Brain microvascular endothelial cell (primary cell): ENCODE measurements at places on chromosomes 16 and 17.

DNA sequence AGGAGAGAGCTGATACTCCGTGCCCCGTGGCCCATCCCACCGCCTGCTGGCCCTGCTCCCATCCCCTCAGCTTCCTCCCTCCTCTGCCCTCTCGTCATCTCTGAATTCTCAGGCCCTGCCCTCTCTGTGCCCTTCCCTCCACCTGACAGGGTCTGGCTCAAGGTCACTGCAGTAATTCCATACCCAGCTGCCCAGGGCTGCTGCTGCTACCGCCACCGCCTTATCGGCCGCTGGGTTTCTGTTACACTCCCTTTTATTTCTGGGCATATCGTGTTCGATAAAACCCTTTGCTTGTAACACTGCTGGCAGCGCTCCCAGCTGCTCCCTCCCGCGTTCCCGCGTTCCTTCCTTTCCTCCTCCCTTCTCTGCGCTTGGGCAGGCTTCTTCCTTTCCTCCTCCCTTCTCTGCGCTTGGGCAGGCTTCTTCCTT, 1.2 kb downstream of the EPN3 start:
- peak; percentile 9 for DNase-seq

GRCh38 chr16:17082095-17082882, 388.5 kb downstream of the XYLT1 start:
- no peak for DNase-seq

- DNase-seq: peak; percentile 92
Measured at GRCh38 chr16:57815987-57816745, 13.9 kb upstream of the KIFC3 start.

DNA sequence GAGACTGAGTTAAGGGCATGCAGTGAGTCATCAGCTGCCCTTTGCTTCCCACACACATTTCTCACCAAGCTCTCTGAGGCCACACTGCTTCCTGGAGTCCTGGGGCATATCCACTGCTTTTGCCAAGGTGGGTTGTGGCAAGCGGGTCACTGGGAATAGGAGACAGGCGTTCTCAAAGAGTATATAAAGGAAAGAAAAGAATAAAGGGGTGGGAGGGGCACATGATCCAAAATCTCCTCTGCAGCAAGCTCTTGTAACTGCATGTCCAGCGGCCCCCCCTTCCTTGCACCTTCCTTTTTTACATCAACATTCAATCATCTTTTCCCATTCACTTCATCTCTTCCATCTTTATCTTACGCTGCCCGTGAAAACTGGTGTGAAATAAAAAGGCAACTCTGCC, 259.1 kb upstream of the RPL38 start:
- no peak for DNase-seq

DNA sequence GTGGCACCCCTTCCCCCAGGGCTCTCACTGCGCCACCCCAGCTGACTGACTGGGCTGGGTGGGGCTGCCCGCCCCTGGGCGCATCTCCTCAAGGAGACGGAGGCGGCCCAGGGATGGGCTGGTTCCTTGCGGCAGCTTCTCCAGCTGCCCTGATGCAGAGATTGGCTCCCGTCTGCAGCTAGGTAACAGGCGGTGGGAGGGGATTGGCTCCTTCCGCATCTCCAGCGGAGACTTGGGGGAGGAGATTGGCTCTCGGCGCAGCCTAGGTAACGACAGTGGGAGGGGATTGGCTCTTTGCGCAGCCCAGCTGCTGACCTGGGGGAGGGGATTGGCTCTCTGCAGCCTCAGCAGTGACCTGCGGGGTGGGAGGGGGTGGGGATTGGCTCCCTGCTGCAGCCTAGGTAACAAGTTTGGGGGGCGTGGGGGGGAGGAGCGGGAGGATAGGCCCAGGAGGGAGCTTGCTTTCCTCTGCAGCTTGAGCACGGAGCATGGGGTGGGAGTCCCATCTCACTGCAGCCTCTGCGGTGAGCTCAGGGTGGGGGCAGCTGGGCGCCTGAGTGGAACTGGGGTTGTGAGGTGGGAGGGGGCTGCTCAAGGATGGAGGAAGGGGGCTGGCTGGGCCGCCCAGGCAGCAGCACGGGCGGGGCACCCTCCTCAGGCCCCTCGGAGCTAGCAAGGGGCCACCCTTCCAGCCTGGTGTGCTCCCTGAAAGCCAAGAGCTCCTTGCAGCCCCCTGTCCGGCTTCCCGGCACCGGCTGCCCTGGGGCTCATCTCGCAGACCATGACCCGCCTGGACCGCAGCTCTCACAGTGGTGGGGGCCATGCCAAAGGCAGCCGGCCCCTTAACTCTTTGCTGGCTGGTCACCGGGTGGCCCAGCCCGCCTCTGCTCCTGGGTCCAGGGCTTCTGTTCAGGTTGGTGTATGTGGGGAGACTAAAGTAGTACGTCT, 6.4 kb downstream of the NFE2L1 start:
- no peak for DNase-seq

DNA sequence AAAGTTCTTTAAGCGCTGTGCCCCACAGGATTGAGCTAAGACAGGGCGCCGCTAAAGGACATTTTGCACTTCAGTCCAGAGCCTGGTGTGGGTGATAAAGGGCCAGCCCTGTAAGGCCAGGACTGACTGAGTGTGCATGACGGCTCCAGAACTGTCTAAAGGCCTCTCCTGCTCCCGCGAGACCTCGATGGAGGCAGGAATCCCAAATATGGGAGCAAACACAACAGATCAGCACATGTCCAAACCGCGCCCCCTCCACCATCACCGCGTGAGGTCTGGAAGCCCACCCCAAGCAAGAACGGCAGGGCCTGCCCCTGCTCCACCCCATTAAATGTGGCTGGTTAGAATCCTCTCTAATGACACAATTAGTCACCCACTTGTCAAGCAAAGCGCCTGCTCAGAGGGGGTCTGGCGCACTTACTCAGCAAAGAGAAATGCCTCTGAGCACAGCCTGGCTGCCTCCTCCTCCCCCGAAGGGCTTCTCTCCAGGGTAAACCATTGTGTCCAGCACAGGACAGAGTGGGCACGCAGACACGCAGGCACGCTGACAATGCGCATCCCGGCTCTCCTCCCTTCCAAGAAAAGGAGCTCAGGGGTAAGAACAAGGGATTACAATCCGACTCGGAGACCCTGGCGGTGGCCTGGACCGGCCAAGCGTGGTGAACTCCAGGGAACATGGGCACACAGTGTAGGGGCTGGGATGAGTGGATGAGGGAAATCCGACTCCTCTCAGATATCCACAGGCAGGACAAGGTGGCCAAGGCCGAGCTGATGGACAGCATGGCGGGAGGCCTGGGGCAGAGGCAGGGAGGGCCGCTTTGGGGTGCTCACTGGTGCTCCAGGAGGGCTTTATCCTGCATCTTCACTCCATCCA, 1.5 kb downstream of the MXRA7 start:
- peak; percentile 97 for DNase-seq

GRCh38 chr17:79777120-79777893, 641 bp upstream of the CBX2 start:
- peak; percentile 9 for DNase-seq

GRCh38 chr17:74670329-74670728, 42.4 kb downstream of the CD300LF start:
- DNase-seq: no peak

GRCh38 chr17:19374136-19374535, 4.2 kb upstream of the MAPK7 start:
- DNase-seq: no peak

- no peak for DNase-seq
Measured at GRCh38 chr16:47371271-47372014, 89.4 kb downstream of the ITFG1 start.

DNA sequence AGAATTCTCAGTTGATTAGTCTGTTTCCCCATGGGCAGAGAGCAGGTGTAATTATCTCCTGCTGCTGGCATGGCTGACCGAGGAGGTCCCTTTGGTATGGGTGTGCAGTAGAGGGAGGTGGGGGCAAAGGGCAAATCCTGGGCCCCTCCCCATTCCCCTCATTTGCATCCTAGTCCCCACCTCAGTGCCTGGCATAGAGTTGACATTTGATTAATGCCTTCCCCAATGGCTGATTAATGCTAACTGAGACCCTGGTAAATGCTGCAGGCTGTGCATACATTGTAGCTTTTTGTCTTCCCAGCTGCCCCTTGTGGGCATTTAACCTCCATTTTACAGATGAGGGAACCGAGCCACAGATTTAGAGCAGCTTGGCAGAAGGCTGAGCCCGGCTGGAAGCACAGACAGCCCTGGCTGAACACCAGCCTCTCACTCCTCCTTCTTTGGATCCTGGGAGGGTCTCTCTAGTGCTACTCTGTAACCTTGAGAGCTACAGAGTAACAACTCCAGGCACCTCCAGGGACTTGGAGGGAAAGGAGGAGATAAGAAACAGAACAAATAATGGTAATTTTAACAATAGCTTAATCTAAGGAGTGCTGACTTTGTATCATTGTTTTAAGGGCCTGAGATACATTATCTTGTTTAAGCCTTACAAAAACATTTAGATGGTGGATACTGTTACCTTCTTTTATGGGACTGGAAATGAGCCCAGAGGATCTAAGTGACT, 5.1 kb downstream of the PLCG2 start:
- no peak for DNase-seq

GRCh38 chr17:28317099-28317965, 1.7 kb upstream of the TMEM97 start:
- DNase-seq: no peak

DNA sequence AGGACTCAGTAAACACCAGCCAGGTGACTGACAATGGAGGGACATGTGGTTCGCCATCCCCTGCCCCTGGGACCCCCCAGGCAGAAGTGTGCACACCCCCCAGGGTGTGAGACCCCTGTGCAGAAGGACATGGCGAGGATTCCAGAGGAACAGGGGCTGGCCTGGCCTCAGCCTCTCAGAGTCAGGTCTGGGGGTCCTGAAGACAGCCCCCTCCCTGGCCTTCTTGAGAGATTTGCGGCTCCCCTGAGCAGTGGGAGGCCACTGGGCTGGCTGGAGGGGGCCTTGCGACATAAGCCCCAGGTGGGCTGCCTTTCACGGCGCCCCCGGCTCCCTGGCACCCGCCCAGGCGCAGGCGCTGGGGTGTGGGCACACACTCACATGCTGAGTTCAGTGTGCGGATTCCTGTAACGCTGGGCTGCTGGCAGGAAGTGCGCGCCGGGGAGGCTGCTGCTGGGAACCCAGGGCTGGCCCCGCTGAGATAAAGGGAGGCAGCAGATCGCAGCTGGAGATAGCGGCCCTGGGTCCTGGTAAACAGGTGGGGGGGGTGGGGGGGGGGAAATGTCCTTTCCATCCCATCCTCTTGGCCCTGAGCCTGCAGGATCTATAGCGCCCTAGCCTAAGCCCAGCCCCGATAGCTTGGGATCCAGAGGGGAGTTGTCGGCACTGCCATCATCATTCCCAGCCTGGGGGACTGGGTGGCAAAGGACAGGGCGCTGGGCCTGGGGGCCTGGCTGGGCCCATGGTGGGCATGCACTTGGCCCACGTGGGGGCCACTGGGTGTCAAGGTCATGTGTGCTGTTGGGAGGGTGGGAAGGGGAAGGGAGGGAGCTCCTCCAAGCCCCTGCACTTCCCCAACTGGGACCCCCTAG, 27.1 kb downstream of the TMEM235 start:
- peak; percentile 38 for DNase-seq

DNA sequence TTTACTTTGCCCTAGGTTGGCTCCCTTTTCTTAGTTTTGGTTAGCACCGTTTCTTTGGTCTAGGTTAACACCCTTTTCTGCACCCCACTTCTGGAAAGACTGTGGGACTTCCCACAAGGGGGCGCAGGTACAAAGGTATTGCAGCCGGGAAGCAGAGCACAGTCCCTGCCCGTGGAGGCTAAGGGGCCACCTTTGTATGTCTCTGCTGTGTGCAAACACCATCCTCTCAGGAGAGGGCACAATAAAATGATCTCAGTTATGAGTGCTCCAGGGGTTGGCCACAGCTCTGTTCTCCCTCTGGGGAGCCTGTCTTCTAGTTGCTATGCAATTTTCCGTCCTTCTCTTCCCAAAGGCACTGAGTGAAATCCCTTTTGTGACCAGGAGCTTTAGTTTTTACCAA, 28.4 kb upstream of the TMC5 start:
- no peak for DNase-seq

- DNase-seq: no peak
Measured at GRCh38 chr17:32917842-32918241, 10.1 kb upstream of the TMEM98 start.
